NCI-H2081 treated with DMSO at 0.1 percent for 48 hours (cell line): ENCODE measurements at places on chromosomes 1 and 21.
A peak's percentile ranks its signal among the peaks of the same experiment; 100 is the strongest.

GRCh38 chr21:45537746-45538291 is 4.4 kb downstream of the SLC19A1 start:
- DNase-seq, result no peak

- DNase-seq, result no peak
Observed at GRCh38 chr1:232891071-232891470, 59.3 kb upstream of the NTPCR start.

DNA sequence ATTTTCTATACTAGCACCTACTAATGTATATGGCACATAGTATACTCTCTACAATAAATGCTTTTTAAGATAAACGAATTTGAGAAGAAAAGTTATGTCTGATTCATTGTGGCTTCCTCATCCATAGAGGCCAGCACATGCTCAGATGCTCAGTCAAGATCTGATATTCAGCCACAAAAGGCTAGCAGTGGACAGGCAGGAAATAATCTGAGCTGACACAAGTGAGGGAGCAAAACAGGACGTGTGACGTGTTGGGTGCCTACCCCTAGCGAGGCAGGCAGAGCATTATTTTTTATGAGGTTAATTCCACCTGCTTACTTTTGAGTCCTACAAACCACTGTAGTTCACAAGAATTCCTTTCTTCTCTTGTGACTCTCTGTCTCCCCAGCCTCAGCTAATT is 550.9 kb downstream of the SMYD3 start:
- DNase-seq, result no peak

DNA sequence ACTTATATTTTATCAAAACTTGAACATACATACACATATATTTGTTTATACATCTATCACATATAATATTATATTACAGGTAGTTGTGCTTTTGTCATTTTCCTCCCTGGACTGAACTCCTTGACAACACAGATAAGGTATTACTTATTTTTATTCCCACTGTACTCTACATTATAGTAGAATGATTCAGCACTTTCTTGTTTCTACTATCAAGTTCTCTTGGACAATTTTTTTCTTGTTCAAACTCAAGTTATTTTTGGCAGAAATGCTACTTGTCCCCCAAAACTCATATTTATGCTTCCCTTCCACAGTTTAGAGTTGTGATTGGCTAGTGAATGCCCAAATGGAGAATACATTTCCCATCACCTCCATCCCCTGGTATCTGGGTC is 10.8 kb upstream of the PTPRC start:
- no peak for DNase-seq

DNA sequence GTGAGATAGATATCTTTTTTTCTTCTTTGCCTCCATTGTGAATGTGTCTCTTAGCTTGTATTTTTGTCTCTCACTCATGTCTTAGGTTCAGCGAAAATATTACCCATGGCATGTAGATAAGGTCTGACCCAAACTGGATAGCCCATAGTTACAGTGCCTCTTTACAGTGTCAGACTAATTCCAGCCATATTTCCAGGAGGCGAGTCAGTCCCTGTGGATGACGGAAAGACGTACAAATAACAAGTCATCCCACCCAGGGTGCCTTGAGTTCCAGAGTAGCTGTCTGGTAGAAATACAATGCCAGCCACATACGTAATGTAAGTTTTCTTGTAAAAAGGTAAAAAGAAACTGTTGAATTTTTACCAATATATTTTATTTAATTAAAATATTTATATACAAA is 157.3 kb downstream of the ZNF281 start:
- DNase-seq, result no peak

DNA sequence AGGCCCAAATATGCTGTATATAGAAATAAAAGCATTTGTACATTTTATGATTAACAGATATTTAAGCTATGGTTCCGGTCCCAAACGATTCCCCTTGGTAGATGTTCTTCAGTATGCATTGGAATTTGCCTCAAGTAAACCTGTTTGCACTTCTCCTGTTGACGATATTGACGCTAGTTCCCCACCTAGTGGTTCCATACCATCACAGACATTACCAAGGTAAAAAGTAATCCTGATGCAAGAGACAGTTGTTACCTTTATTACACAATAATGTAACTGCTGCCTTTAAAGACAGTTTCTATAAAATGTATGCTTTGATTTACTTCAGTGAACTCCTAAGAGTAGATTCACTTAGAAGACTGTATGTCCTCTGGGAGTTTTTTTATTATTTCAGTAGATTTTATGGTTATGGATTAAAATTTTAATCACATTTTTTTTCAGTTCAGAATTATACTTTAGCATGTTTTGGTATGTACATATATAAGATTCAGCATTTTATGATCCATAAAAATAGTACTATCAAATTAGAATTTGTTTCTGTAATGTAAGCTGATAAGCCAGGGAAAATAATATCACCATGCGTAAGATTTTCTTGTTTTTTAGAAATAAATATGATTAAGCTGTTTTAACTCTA is 96.5 kb downstream of the USP25 start:
- no peak for DNase-seq

DNA sequence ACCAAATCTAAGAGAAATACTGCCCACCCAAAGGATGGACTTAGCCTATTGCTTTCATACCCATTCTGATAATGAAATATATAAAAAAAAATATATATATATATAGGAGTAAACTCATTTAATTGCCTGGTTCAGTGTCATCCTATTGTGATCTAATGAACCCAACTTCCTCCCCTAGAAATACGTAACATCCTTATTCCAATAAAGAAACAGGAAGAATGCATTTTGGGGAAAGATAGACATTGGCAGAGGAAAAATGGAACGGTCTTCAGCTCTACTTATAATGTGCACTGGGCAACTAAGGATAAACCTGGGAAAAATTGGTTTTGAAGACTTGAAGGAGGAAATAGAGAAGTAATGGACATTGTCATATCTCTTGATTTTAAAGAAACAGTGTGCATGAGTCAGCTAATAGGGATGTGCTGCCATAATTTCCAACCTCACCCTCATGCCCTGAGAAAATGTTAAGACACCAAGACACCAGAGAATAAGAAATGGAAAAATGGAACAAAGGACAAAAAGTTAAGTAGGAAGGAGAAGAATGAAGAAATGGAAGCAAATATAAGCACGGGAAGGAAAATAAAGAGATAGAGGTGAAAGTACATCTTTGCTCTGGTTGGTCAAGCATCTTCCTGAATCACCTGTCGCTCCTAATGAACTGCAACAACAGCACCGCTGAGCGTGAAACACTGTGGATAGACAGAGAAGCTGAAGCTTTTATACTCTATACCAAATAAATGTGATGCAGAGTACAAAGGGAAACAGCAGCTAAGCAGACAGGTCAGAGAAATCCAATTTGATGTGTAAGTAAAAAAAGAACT is 5.4 kb downstream of the UBR4 start:
- no peak for DNase-seq

DNA sequence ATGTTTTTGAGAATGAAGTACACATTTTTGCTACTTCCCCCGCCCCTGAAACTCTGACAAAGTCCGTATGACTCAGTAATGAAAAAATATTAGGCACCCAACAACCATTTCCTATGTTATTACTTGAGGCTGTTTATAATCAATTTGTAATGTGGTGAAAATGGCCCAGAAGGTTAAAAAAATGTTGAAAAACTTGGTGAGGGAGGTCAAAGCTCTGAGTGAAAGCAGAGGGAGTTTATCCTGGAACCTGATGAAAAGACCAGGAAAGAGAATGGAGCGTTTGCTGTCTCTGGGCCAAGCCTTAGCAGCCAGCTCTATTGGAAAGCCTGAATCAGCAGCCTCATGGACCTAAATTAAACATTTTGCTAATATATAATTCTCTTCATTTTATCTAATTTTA is 367.7 kb upstream of the NEGR1 start:
- no peak for DNase-seq

DNA sequence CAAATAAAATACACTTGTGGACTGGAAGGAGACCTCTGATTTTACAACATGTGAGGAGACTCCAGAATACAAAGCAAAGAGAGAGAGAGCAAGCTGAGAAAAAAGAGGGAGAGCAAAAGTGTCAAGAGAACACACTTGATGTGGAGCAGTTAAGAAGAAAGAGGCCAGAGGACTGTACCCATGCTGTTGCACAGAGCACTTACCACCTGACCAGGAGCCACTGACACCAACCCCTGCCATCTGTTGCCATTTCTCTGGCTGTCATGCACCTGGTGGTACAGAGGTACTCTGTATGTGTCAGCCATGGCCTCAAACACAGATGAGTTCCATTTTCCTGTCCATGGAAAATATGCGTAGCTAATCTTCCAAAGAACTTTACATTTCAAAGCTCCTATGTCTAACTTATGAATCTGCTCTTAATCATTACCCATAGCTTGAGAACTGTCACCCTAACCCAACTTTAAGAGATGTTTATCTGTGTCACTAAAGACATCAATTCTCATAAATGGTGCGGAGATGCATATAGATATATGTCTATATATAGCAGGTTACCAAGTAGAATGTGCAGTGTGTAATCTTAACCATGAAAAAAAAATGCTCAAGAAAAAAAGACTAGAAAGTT is 32.8 kb upstream of the ABCD3 start:
- DNase-seq, result no peak

GRCh38 chr1:167373986-167374385 is 144.3 kb downstream of the CD247 start:
- no peak for DNase-seq

- no peak for DNase-seq
Observed at GRCh38 chr1:32742199-32742947, 39.8 kb upstream of the SYNC start.

DNA sequence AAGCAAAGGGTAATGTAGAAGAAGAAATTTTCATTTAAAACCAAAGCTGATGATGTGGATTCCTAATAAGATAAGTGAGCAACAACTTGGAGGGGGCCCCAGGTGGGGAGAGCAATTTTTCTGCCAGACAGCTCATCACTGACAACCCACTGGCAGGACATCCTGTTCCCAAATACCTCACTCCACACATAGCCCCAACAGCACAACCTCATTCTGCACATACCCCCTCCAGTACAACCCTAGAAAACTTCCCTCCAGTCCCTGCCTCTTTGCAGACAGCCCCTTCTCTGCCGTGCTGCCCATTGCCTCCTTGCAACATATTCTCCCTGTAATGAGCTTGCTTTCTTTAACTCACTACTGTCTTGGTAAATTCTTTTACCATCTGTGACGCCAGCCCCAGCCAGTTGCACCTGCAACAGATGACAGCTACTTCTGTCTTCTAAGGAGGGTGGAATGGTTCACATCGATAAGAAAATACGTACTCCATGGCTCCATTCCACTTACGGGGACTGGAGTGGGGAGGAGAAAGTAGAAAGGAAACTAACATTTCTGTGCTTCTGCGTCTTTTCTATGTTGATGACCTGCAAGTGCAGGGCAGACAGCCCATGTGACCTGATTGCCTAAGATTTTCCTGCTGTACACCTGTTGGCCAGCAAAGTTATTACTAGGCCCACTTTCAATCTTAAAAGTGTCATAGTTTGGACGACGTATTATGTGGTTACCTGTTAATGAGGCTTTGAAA is 14.7 kb downstream of the RHEX start:
- DNase-seq, result no peak

DNA sequence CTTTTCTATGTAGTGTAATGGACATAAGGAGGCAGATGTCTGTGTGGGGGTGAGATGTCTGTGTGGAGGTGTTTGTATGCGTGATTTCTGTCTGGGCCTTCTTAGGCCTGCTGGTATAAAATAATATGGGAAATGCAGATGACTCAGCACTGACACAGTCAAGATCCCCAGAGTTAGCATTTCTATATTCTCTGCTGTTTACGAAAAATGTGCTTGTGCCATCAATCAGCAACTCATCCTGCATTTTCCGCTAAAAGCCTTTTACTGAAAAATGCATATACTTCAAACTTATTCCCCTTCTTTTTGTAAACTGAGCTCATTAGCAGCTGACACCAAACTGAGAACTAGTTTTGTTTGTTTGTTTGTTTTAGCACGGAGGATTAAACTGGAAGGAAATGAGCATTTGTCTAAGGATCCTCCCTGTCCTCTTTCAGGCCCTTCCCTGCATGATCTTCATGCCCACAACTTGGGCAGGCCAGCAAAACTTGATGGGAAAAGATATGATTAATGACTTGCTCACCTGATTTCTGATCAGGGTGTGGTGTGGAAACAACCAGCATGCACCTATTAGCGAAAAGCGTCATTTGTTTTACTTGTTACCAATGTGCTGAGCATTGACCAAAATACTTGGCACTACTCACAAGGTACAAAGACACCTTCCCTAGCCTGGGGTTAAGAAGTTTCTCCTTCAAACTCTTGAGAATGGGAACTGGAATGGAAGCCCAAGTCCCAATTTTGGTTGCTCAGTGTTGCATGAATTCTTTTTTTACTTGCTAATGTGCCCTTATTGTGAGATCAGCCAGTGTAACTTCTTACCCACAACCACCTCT is 77.4 kb downstream of the NDUFS5 start:
- DNase-seq, result no peak

GRCh38 chr1:43383449-43383848 is 6.2 kb downstream of the MED8 start:
- no peak for DNase-seq

DNA sequence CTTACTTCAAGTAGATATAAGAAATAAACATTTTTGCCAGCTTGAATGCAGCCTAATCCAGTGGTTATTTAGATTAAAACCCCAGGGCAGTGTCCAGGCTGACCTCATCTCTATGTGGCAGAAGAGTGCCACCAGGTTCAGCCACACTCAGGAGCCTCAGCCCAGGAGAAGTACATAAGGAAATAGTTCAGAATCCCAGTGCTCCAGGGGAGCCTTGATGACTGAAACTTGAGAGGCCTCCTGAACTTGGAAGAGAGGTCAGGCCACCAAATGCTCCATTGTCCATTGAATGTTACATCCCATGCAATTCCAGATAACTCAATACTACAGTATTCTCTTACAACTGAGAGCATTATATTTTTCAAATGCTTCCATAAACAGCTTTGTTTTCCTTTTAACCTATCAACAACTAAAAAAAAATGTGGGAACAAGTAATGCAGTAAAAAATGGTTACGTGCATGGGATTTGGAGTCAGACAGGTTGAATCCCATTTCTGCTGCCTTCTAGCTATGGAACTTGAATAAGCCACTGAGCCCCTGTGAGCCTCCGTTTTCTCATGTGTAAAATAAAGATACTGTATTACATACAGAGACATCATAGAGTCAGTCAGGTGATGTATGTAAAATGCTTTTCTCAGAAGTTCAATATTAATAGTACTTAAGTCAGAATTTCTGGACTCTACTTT is 248.0 kb downstream of the PLPP3 start:
- no peak for DNase-seq

- no peak for DNase-seq
Observed at GRCh38 chr1:231731268-231731667, 104.7 kb downstream of the DISC1 start.

- peak; percentile 16 for DNase-seq
Observed at GRCh38 chr1:165827268-165828102, at the start of gene UCK2. Gene UCK2, plus strand, starts transcription at chr1:165827614. Its CDS starts 220 bp downstream, at chr1:165827834.
